ENCODE measurements at places on chromosomes 3 and 15.

- DNase-seq: no peak
These were observed 363.4 kb upstream of the LRRC3B start for GRCh38 chr3:26259176-26259575.

- DNase-seq: no peak
These were observed 92.8 kb upstream of the TNFSF10 start for GRCh38 chr3:172616031-172616461.

DNA sequence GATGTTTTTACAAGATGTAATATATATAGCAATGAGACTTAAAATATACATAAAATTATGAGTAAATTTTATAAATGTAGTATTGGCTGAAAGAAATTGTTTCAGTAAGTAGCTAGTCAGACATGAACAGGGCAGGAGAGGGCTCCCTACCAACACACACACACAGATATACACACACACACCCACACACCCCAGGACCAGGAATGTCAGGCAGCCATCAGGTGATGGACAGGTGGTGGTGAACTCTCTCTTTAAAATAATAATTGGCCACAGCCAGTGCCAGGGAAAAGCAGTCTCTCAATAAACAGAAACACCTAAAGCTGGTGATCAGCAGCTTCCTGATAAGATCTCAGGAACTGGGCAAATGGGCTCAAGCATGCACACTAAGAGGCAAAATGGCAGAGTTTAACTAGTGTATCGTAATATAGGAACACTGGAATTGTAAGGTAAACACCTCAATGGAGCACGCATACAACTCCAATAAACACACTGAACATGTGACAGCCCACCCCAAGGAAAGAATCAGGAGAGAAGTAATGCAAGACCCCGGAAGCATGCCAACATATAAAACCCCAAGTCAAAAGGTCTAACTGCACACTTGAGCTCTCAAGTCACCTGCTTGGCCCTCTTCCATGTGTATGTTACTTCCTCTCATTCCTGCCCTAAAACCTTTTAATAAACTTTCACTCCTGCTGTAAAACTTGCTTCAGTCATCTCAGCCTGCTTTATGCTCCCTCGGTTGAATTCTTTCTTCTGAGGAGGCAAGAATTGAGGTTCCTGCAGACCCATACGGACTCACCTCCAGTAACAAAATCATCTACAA is 1034.1 kb upstream of the SEMA6D start:
- no peak for DNase-seq

- DNase-seq: no peak
These were observed 415.3 kb upstream of the ALCAM start for GRCh38 chr3:104951426-104951825.

DNA sequence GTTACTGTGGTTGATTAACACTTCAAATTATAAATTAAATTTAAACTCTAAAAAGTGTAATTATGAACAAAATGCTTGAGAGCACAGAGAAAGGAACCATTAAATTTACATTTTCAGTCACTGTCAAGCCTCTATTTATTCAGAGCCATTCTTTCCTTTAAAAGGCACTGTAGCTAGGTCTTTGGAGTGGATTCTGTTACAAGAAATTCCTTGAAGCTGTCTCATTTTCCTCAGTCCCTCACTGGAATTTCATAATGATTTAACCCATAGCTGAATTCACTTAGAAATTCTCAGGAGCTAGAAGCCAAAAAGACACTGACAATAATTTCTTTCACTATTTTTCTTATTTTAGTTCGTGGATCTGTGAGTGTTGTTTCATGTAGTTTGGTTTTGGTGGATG is 81.2 kb upstream of the TCF12 start:
- no peak for DNase-seq

DNA sequence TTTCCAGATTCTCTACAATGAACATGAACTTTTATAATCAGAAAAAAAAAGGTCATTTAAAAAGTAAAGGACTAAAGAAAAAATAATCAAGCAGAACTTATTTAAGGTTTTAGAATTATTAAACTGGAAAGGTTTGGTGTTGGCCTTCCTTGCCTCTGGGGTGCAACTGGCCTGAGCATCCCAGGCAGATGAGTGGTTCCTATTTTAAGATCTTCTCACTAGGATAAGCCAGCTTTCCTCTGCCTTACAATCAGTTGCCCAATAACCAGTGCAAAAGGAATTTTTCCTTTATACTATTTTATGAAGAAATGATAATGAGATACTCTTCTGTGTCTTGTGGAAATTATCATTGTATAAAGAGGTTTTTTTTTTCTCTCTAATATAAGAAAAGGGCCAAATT is 56.6 kb downstream of the SEC22A start:
- no peak for DNase-seq

GRCh38 chr3:108301695-108302404 is 5.5 kb downstream of the HHLA2 start:
- DNase-seq: peak; percentile 59

DNA sequence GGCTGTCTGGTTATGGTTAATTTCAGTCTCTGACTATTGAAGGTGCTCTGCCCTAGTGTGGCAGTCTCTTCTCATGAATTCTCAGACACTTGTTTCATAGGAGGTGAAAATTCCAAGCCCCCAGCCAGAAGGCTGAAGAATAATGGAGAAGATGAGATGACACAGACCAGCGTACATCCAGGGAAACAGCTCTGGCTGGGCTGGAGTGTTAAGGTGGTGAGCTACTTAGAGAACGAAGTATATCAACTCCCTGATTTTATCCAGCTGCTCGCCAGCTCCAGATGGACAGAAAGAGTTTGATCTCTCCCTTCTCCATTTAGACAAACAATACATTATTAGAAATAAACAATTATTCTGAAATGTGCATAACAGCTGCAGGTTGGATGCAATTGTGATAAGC is 494.5 kb upstream of the RGMA start:
- DNase-seq: no peak

DNA sequence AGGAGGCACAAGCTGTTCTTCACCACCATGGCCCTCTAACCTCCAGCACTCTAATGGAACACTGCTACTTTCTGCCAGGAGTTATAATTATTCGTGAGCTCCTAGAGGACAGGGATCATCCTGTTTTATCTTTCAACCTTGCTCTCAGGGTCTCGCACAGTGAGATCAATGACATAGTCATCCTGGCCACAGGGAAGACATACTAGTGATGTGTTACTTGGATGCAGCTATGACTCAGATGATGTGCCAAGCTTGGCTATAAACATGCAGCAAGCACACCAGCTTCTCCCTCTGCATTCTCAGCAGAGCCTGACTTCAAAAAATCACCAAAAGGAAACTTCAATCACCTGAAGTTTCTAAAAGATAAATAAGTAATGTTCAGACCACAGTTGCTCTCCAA is 203.8 kb upstream of the HES1 start:
- DNase-seq: no peak

- DNase-seq: no peak
These were observed 289.5 kb upstream of the TRIM42 start for GRCh38 chr3:140388202-140388922.

All from activated CD8-positive, alpha-beta memory T cell treated with anti-CD3 and anti-CD28 coated beads, Interleukin-2, amount 10 ng/mL, durations not matched to agents 7 days and 5 days (primary cell).